ENCODE measurements at places on chromosomes 12 and 14.

GRCh38 chr12:27771481-27772327 is 8.3 kb upstream of the KLHL42 start:
- no peak for DNase-seq

DNA sequence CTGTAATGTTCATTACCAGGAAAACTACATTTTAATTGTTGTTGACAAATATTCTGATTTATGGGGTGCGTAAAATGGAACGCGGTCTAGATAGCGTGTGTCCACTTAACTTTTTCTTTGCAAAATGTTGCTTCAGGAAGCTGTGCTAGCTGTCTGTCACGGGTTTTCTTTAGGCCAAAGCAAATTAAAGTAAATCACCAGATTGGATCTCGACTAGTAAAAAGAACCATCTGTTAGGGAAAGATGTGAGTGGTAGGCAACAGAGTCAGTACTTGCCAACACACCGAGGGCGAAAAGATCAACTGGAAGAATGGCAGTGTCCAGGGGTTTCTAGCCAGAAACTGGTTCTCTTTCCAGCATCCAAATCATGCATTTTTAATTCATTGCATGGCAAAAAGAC is 404.9 kb upstream of the TMPO start:
- no peak for DNase-seq

DNA sequence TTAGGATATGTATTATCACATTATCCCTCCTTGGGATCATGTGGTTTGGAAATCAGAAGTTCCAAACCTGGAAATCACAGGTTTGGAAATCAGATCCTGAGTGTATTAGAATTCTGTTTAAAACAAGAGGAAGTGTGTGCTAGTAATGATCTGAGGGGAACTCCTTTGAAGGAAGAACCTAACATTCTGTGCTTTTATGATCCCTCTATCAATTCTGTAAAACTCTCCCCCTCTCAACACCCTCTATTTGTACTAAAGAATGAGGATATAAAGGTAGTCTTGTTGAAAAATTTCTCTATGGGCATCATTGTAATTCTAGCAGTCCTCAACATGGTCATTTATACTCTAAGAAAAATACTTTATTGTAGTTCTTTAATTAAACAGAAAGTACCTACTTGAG is 97.4 kb downstream of the SRGAP1 start:
- DNase-seq, result no peak

DNA sequence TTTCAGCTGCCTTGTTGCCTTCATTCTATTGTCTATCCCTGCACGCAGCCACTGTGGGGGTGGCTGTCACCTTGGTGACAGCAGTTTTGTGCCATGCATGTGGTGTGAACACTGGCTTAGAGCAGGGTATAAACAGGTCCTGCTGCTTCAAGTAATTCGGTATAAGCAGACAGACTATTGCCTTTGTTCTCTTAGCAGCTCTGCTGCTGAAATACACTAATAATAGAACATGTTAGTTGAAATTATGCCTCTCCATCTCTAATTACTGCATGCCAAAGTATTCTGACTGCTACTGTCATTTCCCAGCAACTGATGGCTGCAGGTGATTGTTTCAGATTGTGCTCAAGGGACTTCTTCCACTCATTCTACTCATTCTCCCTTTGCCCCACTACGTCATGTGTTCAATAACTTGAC is 34.6 kb downstream of the PTPRO start:
- DNase-seq, result no peak

- DNase-seq, result no peak
Measured at GRCh38 chr14:68143341-68143841, 323.8 kb downstream of the RAD51B start.

DNA sequence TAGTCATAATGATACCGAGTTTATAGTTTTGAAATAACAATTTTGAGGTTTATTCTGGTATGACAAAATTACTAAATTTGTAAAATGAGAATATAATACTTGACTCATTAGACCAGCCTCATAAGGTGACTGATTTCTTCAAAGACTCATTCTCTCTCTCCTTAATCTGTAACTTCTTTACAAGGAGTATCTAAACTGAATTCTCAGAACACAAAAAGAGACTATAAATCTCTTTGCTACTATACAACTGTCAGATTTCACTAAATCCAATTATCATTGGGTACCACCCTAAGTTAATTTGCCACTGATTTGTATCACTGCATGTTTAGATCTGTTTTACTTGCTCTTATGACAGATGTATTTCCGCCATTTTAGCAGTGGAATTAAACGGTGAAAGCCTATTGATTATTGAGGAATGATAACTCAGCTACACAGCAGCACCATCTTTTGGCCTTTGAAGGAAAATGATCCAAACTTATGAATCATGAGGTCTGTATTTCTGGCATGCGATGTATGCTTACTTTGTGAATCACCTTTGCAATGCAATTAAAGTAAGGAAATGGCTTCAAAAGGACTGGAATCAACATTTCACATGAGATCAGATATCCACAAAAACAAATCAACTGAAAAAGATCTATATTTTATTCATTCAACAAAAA is 161.2 kb downstream of the RERGL start:
- peak; percentile 12 for DNase-seq

DNA sequence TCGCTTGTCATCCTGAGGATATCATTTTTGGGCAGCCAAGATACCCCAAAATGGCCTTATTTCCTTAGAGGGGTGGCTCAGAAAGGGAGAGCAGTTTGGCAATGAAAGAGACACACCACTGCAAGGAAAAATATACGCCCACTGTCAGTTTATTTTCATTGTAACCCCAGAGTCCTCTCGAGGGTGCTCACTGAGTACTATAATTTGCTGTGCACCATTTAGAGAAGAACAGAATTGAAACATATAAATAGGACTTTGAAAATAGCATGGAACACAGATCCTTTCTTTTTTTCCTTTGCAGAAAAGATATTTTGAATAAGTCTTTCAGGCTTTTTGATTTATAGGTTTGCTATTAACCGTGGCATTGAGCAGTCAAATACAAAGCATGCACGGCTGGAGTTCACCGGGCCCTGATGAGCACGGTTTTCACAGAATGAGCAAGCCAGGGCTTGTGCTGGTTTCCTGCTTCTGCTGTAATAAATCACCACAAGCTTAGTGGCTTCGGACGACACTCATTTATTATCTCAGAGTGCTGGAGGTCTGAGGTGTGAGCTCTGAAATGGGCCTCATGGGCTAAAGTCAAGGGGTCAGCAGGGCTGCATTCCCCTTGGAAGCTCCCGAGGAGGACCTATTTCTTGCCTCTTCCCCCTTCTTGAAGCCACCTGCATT is 152.3 kb downstream of the ZNF664 start:
- peak; percentile 76 for DNase-seq
